ENCODE measurements at places on chromosomes 1 and 21.

DNA sequence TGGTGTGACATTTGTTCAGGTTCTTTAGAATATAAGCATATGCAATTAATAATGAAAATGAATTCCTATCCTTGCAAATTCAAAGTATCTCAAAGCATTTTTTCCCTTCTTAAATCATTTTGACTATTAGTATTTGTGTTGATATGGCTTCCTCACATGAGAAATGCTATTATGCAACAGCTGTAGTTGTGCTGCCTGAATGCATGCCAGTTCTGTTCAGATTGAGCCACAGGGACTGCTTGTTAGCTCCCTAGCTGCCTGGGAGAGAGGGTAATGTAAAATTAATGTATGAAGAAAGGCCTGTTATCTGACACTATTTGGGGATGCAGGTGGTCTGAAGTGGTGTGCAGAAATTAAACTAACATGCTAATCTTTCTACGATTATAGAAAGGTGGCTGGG lies 45.5 kb downstream of the CACHD1 start:
- DNase-seq, result no peak

DNA sequence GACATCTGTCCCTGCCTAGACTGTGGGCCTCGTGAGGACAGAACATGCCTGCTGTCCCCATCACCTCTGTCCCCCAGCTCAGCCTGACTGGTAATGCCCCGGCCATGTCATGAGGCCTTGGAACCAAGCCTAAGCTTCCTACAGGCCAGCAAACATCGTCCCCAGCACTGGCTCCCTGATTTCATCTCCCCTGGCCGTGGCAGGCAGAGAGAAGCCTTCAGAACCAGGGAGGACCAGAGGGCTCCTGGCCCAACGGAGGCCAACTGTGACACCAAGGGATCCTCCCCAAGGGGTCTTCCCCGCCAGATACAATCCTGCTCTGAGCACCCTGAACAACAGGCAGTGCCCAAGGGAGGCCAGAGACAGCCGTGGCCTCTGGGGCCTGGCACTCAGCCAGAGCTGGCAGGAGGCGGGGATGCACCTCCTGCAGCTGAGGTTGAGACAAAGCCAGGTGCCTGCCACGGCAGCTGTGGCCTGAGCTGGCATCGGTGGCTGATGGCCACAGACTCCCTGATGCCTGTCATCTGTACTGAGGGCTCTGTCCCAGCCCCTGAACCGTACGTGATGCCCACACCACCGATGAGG lies 9.9 kb upstream of the NPHP4 start:
- no peak for DNase-seq

- DNase-seq, result no peak
These were observed 423.4 kb upstream of the CHRM3 start for GRCh38 chr1:238962941-238963340.

DNA sequence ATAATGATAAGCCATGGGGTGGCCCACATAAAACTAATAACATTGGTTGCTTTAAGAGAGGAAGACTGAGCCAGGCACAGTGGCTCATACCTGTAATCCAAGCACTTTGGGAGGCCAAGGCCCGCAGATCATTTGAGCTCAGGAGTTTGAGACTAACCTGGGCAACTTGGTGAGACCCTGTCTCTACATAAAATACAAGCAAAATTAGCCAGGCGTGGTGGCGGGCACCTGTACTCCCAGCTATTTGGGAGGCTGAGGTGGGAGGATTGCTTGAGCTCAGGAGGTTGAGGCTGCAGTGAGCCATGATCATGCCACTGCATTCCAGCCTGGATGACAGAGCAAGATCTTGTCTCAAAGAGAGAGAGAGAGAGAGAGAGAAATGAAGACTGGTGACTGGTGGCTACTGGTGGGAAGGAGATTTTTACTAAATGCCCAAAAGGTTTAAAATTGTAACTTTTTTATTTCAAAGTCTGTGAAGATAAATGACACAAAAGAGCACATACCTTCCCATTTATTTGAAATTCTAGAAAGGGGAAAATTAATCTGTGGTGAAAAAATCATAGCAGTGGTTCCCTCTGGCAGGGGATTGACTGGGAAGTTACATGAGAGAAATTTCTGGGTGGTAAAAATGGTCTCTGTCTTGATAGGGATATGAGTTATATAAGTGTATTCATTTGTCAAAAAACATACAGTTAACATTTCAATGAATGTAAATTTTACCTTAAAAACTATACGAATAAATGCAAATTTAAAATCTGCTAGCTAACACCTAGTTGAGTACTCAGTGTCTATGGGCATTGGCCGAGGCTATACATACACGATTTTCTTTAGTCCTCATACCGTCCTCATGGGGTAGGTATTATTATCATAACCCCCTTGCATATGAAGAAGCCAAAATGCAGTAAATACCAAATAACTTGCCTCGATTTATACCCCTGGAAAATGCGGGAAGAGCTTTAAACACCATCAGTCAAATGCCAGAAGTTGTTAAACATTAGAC lies 2.2 kb upstream of the NBPF1 start:
- no peak for DNase-seq

- DNase-seq, result no peak
These were observed 78.8 kb downstream of the SPSB1 start for GRCh38 chr1:9371391-9371935.

GRCh38 chr1:107175102-107175909 lies 34.5 kb downstream of the NTNG1 start:
- DNase-seq, result no peak

DNA sequence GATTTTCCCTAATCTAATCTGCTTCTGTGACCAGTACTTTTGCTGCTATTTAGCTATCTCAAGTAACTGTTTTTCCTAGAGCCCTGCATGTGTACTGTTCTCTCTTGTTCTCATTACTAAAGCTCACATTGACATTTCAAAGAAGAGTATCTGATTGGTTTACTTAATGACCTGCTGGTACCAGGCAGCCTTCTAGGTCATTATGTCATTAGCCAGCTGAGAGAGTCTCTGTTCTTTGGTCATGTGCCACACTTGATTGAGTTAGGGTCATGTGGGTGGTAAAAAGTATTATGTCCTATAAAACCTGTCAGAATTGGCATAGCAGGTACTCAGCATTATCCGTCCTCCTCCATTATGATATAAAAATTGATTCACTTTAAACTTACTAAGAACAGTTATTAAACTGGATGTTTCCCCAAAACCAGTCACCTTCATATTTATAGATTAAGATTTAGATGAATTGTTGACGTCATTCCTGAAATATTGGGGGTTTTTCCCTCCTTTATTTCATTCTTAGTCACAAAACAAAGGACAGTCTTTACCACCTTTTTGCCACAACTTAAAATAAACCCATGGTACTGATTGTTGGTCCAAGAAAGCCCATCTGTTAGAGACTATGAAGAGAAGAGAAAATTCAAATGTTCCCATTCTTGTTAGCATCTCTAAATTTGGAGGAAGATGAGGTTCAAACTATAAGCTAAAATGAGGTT lies 22.2 kb downstream of the FNDC5 start:
- DNase-seq, result no peak

DNA sequence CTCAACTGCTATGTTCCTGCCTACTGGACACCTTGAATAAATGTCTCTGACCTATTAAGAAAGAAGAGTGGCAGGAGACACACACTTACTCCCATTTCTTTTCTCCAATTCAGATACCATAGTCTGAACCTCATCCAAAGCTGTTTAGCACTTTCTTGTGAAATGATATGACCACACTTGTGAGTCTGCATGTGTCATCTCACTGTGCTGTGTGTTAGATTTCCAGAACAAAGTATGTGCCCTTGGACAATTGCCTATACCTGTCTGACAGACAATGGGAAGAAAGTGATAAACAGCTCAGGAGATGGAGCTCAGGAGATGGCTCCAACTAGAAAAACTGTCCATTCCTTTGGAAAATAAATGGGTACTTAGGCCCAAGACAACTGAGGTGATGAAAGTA lies 48.4 kb downstream of the USP48 start:
- DNase-seq, result peak; percentile 20

All from epithelial cell of prostate (primary cell).